ENCODE measurements at places on chromosomes 2 and 18.

DNA sequence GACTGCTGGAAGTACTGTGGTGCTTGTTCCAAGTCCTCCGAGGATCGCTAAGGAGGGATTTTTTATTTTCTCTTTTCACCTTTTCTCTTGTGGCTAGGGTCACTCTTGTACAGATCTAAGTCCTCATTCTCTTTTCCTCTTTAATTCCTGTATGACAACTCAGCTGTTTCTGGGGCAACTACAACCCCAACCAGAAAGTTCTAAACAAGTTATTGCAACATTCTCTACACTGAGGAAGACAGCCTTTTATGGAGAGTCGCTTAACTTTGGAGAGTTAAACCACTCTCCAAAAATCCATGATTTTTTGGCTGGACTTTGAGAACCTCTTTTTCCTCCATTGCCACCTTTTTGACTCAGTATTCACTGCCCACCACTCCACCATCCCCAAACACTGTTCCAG, 74.0 kb upstream of the SESTD1 start:
- DNase-seq: no peak

- no peak for DNase-seq
These were observed 33.4 kb upstream of the SERPINB7 start for GRCh38 chr18:63741769-63742168.

DNA sequence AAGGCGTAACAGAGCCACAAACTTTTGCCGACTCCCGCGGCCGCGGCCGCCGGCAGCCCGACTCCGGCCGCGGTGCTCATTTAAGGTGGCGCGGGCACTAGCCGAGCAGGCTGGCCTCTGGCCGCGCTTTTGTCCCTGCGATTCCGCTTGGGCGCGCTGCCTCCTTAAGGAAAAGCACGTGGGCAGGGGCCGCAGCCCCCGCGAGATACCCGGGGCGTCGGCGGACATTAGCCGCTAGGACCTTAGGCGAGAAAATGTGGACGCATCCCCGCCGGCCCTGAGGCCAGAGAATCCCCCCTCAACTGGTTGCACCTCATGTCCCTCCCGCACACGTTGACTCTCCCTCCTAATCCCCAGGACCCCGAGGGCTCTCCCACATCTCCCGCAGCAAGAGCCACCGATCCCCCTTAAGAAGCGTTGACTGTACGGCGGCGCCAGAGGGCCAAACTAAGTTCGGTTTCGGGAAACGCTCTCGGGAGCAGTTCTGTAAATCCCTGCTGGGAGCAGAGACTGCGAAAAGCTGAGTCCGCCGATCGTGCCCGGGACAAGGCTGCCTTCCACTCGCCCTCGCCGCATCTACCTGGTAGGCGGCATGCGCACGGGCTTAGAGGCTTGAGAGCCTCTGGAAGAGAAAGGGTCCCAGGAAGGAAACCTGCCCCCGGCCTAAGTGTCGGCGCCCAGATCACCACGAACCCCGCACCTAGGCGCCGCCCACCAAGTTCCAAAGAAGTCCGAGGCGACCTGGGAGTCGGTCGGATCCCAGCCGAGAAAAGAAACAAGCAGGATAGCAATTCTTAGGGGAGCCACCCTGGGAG, 1.8 kb upstream of the SATB2 start:
- DNase-seq: peak; percentile 79

- DNase-seq: no peak
These were observed 65.0 kb downstream of the TCF4 start for GRCh38 chr18:55523001-55523400.

DNA sequence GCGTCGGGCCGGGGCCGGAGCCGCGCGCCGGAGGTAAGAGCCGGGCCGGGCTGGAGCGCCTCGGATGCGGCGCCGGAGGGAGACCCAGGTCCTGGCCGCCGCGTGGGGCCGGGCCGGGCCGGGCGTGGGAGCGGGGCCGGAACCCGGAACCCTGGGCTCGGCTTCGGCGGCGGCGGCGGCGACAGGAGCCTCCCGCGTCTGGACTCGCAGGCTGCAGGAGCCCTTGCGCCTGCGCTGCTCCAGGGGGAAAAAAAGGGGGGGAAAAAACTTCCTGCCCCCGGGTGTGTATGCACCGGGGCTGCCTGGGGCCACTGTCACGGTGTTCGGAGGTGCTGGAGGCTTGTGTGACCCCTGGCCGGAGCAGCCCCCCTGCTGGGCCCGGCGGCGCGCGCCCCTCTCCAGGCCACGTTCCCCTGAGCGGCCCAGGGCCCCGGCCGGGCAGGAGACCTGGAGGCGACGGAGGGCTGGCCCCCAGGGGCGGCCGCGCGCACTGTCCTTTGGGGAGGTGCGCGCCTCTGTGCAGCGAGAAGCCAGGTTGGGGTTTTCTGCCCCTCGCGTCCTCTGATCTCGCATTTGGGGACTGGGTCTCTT, 864 bp downstream of the KLHL29 start:
- no peak for DNase-seq

- no peak for DNase-seq
These were observed 87.6 kb downstream of the MGAT5 start for GRCh38 chr2:134341476-134341875.

DNA sequence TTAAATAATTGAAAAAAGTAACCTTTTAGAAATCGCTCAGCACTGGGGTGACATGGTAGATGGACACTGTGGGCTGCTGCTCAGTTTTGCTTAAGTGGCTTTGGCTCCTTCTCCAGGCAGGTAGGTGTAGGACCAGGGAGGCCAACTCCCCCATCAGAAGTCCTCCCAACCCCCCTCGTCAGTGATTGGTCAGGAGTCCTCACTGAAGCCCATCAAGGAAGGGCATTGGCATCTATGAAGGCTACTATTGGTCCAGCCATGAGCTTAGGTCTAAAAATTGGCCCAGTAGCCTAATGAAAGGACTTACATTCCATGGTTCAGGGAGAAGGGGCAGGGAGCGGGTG, 34.7 kb downstream of the ST3GAL5 start:
- DNase-seq: no peak

GRCh38 chr18:33951031-33951430, 273.7 kb downstream of the NOL4 start:
- DNase-seq: no peak

GRCh38 chr2:20182241-20182931, 42.5 kb downstream of the SDC1 start:
- DNase-seq: no peak

GRCh38 chr2:61179701-61180639, 18.0 kb downstream of the C2orf74 start:
- no peak for DNase-seq

DNA sequence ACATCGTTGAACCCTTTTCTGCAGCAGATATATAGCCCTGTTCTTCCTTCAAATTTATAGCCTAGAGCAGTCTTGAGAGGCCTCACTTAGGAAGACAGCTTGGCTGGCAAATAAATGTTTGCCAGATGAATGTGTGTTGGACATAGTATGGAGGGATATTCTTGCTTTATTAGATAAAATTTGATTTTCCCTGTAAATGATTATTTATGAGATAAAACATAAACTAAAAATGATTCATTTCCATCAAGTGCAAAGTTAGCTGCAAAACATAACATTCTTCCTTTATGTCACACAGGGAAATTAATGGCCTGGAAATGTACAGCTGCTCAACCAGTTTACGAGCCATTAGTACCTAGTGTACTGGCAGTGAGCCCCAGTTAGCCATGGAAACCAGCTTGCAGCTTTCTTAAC, 82.5 kb downstream of the LIMS1 start:
- no peak for DNase-seq

DNA sequence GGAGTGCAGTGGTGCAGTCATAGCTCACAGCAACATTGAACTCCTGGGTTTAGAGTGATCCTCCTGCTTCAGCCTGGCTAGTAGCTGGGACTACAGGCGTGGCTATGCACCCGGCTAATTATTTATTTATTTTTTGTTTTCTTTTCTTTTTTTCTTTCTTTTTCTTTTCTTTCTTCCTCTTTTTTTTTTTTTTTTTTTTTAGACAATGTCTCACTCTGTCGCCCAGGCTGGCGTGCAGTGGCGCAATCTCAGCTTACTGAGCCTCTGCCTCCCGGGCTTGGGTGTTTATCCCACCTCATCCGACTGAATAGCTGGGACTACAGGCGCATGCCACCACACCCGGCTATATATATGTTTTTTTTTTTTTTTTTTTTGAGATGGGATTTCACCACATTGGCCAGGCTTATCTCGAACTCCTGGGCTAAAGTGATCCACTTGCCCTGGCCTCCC, 1.4 kb upstream of the ANXA4 start:
- DNase-seq: no peak

DNA sequence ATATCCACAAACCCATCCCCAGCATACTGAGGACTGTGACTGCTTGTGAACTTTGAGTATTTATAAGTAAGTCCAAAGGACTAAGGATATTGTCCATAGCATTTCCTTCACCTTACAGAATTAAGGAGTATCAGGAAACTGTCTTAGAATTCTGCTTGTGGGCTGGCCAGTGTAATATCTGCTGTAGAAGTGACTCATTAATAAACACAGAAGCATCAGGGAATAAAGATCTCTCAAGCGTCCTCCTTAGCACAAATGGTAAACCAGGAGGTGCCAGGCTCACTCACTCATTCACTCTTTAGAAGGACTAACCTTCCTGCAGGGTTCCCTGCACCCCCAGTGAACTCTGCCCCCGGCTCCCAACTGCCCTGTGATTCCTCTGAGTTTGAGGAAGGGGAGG, 31.0 kb downstream of the CCDC68 start:
- no peak for DNase-seq

DNA sequence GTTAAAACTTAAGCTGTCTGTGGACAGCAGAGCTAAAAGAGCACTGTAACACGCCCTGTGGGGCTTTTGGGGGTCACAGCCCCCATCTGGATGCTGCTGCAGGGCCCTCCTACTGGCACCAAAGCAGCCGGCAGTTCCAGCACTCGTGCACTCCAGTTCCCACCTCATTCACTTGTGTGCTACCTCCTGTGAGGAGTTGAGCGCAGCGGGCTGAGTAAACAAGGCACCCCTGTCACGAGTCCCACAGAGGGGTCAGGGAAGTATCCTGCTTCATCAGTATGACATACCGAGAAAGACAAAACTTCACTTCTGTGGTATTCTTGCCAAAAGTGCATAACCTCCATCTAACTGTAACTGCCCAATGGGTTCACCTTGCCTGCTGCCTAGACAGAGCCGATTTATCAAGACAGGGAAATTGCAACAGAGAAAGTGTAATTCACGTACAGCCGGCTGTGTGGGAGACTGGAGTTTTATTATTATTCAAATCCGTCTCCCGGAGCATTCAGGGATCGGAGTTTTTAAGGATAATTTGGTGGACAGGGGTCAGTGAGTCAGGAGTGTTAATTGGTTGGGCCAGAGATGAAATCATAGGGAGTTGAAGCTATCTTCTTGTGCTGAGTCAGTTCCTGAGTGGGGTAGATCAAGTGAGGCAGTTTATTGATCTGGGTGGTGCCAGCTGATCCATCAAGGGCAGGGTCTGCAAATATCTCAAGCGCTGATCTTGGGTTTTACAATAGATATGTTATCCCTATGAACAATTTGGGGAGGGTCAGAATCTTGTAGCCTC, 41.6 kb downstream of the TMEM17 start:
- DNase-seq: no peak

DNA sequence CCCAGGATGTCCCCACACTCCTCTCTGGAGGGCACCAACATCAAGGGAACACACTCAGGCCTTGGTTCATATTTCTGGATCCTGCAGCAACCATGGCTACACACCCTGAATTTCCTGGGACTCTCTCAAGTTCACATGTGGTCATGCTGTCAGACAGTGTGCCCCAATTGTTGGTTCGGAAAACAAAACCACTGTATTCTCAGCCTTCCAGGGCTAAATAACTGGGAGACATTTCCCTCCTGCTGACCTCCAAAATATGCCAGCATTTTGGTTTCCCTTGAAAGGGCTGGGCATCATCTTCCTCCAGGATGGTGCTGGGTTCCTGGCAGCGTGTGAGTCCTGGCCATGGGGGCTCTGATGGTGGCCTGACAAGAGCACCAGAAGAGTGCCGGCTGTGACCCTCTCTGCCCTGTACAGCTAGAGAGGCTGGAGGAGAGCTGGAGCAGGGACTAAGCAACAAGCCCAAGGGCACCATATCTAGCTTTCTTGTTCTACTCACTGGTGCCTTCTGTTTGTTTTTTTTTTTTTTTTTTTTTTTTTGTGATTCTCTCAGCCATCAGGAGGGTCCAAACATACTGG, 37.5 kb upstream of the WIPF1 start:
- no peak for DNase-seq

DNA sequence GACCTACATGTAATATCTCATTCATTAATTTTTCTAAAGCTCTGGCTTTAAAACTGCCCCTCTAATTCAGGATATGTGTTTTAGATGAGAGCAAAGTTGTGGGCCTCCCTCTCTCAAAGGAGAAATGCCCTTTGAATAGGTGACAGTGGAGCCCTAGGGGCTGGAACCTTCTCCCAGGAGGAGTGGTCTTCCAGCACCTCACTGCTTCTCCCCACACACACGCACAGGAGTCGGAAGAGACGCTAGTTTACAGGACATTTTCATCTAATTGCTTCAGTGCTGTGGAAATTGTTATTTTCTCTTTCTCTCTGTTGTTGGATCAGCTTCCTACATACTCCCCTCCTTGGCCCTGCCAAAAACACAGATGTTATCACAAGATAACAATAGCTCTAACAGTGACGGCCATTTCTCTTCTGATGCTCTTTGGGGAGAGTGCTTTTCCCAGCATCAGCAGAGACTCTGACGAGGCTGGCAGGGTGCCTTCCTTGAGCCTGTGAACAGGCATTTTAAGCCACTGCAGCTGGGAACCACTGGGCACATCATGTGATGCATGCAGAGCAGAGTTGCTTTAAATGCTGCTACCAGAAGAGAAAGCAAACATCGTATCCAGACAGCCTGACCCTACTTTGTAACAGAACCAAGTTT, 209.4 kb upstream of the SP5 start:
- no peak for DNase-seq

GRCh38 chr2:167817908-167818307, 429.5 kb downstream of the STK39 start:
- DNase-seq: no peak

DNA sequence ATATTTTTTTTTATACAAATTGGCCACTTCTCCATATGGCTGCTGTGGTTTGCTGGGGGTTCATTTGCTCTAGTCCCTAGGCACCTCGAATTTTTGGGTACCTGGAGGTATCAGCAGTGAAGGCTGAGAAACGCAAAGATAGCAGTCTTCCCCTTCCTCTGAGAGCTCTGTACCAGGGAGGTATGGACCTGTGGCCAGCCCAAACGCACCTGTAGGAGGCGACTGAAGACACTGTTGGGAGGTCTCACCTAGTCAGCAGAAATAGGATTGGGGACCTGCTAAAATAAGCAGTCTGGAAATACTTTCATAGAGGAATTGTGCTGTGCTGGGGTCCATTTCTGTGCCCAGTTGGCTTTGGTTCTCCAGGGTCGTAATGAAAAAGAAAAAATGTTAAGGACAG, 292.2 kb upstream of the CYP26B1 start:
- DNase-seq: no peak

GRCh38 chr18:51038110-51038509, 8.1 kb downstream of the SMAD4 start:
- DNase-seq: no peak

- DNase-seq: no peak
These were observed 70.6 kb downstream of the RPE start for GRCh38 chr2:210072922-210073509.

- DNase-seq: no peak
These were observed 389.9 kb downstream of the TNS1 start for GRCh38 chr2:217612920-217613319.

GRCh38 chr18:30359521-30359920, 683.0 kb downstream of the DSC3 start:
- no peak for DNase-seq
